M059J (cell line): ENCODE measurements at places on chromosomes 2 and 18. TPM values are rescaled to one million over a fixed set of nuclear protein-coding genes. Genes with fewer than 3 reads are reported as not detected.
A peak's percentile ranks its signal among the peaks of the same experiment; 100 is the strongest.

Gene TMEM200C
- 0.17 and 0.54 TPM in 2 replicates for total RNA-seq

DNA sequence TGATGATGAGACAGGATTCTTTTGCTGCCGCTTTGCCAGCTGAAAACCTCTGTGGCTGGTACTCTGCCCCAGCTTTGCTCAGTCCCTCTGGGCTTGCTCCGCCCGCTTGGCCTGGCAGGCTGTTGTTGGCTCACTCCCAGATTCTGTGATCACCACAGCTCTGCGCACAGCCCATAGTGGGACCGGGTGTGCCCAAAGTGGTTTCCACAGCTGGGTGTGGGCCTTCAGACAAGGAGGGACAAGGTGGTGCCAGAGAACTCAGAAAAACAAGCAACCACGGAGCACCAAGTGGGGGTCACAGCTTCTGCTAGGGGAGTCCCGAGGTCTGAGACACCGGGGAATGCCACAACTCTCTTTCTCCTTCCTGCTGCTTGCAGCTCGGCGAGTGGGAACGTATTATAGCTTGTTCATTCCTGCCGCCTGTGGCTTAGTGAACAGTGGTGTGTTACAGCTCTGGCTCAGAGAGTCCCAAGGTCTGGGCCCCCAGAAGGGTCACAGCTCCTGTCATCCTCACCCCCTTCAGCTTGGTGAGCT lies 9.2 kb upstream of the KYNU start:
- DNase-seq, result peak; percentile 76

GRCh38 chr2:151302879-151303278 lies 13.4 kb upstream of the NMI start:
- peak; percentile 59 for DNase-seq

- DNase-seq, result peak; percentile 27
Measured at GRCh38 chr2:28454016-28454930, 41.6 kb upstream of the PLB1 start.

- no peak for DNase-seq
Measured at GRCh38 chr2:60456115-60456770, 97.2 kb downstream of the BCL11A start.

Gene TOGARAM2
- not detected in 2 replicates for total RNA-seq

Gene PLGLB1
- 0.49 TPM in 1 of 2 replicates, not detected in the other for total RNA-seq

DNA sequence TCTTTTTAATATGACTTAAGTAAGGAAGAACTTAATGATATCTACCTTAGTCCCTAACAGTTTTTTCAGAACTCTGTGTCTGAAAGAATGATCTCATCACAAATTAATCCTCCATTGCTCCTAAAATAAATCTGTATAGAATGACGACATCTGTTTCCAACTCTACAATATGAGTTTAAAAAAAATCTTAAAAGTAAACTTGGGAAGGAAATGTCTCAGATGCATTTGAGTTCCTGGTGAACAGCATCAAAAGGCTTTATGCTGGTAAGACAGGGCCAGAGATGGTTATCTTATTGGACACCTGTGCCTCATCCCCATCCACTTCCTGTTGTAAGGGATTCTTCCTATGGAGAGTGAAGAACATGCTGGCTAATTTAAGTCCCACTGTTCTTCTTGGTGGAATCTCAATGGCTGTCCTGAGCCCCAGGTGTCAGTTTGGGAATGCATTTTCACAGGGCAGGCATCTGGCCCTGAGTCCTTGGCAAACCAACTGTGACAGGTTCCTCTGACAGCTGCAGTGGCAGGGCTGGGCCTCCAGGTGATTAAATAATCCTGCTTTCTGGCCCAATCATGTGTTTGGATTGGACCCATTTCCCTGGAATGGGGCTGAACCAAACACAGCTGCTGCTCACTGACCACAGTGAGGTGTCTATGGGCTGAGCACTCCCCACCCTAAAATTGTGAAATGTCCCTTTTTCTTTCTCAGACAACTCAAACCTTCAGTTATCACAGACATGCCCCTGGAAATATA lies 12.9 kb upstream of the NCKAP5 start:
- no peak for DNase-seq

GRCh38 chr2:239081046-239081445 lies 233.2 kb downstream of the TWIST2 start:
- DNase-seq, result no peak

Gene TCF23
- total RNA-seq, result not detected in 2 replicates

DNA sequence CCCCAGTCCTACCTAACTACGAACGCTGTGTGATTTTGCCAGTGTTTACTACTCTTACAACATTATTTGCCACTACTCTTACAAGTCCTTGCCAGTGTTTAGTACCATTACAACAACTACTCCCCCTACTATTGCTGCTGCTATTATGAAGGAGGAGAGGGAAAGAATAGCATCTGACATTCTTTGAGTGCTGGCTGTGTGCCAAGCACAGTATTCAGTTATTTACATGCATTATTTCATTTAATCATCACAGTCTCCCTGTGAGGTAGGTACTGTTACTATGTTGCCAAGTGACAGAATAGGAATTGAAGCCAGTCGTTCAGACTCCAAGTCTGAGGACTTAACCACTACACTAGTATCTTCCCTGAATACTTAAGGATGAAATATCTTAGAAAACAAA lies 185.9 kb upstream of the FOSL2 start:
- DNase-seq, result peak; percentile 15

- DNase-seq, result no peak
Measured at GRCh38 chr18:44969214-44969795, 288.6 kb downstream of the SETBP1 start.

DNA sequence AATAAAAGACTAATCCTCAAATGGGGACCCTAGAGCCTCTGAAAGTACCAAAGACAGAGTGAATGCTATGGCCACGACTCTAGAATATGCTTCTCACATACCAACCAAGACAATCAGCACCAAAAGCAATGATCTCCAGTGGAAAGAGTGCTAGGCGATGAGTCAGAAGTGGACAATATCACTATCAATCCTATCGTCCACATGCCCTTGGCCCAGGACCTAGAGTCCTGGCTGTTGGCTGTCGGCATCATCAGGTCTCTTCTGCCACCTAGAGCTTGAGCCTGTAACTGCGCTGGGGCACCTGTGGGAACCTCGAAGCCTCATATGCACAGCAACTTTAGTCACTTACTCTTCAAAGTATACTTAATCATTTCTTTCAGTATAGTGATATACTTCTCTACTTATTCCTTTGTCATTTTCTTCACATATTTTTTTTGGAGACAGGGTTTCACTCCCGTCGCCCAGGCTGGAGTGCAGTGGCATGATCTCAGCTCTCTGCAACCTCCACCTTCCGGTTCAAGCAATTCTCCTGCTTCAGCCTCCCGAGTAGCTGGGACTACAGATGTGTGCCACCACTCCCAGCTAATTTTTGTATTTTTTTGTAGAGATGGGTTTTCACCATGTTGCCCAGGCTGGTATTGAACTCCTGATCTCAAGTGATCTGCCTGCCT lies 29.7 kb downstream of the NOL10 start:
- DNase-seq, result peak; percentile 89

Gene PLEKHH2
- 2.4 and 2.5 TPM in 2 replicates for total RNA-seq

GRCh38 chr2:217886091-217886490 lies 116.7 kb downstream of the TNS1 start:
- DNase-seq, result no peak

- no peak for DNase-seq
Measured at GRCh38 chr2:42029171-42029570, 18.6 kb upstream of the PKDCC start.
